Ovary (tissue), 10 donors: ENCODE measurements at places on chromosomes 2 and 18.

DNA sequence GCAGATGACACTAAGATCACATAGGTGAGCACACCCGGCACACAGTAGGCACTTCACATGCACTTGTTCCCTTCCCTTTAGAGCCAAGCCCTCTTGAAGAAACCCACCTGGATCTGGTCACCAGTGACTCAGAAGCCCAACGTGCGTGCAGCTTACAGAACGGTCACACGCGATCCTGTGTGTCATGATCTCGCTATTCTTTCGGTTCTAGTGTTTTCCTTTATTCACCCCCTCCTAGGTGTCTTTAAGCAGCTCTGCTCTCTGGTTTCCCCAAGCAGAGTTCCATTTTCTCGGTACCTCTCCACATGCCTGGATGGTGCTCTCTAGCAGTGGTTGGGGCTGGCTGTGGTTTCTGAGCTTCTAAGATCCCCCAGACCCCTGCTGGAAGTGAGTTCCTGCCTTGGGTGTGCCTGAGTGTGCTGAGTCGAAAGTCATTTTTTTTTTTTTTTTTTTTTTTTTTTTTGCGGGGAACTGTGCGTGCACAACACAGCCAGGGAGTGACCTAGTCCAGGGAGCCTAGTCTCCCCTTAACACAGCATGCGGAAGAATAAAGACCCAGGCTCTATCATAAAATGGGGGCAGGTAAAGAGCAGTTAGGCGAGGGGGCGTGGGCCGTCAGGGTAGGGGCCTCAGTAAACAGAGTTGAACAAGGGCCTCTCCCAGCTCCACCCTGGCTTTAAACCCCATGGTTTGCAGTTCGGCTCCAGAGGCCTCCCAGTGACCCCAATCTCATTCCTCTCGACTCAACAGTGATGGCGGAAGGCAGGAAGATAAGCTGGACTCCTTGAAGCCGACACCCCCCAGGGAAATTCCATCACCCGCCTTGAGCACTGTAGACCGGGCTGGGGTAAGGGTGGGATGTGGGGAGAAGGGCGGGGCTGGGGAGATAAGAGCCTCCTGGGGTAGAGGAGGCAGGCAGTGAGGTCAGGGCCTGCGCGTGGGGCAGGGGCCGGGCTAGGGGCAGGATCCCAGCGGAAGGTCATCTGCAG is 29.8 kb upstream of the DNMT3A start:
- DNase-seq = peak; percentile 15

DNA sequence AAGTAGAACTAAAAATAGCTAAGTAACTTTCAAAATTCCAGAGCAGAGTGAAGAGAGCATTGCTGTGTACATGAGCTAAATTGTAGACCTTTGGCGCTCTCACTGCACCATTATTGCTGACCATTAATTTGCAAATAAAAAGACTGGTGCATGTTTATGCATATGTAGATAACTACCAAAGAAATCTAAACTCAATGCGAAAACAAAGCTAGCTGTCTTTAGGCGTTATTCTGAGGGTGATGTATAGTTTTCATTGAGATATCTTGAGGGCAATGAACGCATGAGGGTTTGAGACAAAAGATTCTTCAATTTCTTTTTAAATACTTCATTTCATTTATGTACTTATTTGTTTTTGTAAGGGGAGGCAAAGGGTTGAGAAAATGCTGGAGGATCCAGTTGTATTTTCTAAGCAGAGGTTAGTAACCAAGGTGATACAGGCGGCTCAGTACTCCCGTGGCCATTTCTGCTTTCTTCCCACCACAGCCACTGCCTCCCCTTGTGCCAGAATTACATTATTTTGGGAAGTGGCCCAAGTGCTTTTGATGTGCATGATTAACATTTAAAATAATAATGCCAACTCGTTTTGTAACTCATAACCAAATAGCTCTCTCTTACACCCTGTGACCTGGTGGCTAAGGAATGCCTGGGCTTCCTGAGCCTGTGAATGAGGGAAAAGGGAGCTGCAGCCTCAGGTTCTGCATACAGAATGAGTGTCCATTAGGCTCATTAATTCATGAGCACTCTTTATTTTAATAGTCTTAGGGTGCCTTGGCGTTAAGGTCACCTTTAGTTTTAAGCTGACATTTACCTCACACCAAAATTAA is 797.8 kb upstream of the GYPC start:
- DNase-seq = no peak

- no peak for DNase-seq
Measured at GRCh38 chr18:67043276-67043675, 439.4 kb upstream of the CDH19 start.

DNA sequence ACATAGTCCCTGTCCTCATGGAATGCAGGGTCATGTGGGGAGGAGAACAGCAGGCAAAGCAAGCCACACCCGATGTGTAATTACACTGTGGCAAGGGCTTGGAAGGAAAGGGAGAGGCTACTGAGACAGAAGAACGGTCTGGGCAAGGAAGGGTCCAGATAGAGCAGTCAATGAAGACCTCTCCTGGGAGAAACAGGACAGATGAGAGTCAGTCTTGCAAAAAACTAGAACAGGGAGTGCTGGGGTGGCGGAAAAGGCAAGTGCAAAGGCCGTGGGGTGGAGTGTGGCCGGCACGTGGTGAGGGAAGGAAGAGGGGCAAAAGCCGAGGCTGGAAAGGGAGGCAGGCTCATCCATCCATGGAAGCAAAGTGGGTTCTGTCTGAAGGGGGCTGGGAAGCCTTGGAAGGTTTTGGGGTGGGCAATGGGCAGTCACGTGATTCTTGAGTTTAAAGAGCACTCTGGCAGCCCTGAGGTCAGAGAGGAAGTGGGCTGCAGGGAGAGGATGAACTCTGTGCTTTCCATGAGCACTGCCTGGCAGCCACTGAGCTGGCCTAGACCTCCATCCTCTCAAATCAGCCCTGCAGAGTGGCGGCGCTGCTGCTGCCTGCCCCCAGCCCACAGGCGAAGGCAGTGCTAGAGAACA is 182.2 kb downstream of the INHBB start:
- DNase-seq = no peak

GRCh38 chr2:136357007-136357380 is 239.0 kb upstream of the CXCR4 start:
- no peak for DNase-seq

GRCh38 chr2:188808947-188809355 is 165.2 kb upstream of the COL3A1 start:
- DNase-seq = no peak

GRCh38 chr18:67550872-67551520 is 34.5 kb upstream of the DSEL start:
- no peak for DNase-seq

- DNase-seq = no peak
Measured at GRCh38 chr2:234257859-234258561, 207.5 kb downstream of the SPP2 start.

- DNase-seq = no peak
Measured at GRCh38 chr2:157107877-157108276, 149.6 kb upstream of the GALNT5 start.

- DNase-seq = no peak
Measured at GRCh38 chr2:120379916-120380893, 34.3 kb downstream of the INHBB start.

- DNase-seq = no peak
Measured at GRCh38 chr2:38301969-38302702, 74.9 kb downstream of the ATL2 start.

DNA sequence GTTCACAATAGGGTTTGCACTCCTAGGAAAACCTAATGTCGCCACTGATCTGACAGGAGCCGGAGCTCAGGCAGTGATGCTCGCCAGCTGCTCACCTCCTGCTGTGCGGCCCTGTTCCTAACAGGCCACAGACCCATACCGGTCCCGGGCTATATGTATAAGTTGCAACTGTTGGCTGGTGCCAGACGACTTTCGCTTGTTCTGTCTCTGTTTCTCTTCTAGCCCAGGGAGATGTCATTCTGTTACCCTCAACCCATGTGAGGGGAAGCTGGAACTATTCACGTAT is 170.3 kb downstream of the BCL2 start:
- no peak for DNase-seq

DNA sequence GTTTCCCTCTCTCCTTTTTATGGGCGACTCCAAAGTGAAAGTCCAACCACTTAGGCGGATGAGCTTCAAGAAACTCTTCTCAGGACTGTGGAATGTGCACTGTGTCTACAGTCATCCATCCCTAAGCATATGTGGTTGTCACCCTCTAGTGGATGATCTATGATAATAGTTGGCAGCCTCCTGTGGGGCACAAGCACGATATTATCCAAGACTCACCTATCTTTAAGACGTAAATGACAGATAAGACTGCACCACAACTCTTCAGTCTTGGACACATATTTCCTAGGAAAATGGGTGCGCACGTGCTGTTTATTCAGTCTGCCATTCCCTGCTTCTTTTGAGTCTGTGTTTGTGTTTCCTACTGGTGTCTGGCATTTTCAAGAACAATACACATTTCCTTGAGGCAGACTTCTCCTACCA is 145.5 kb upstream of the CTAGE1 start:
- peak; percentile 35 for DNase-seq

DNA sequence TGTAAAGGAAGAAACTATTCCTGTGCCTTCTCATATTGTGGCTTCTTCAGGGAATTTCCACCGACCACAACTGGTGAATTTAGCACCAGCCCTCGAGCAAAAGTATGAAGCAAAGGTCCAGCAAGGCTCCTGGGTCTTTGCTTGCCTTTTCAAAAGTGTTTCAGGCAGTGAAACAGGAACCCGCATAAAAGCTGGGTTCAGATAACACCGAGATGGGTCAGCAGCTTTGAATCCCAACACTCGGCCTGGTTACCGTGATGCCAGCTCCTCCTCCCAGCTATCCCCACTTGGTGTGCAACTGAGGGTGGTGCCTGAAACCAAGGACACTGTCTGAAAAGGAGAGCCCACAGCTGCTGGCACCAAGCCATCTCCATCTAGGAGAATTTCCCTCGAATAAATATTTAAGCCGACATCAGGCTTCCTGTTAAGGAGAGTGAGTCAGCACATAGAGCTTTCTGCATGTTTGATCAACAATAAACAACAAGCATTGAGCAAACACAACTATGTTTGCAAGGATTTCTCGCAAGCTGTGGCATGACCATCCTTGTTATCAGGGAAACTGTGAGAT is 69.5 kb downstream of the ANTXR1 start:
- peak; percentile 76 for DNase-seq

DNA sequence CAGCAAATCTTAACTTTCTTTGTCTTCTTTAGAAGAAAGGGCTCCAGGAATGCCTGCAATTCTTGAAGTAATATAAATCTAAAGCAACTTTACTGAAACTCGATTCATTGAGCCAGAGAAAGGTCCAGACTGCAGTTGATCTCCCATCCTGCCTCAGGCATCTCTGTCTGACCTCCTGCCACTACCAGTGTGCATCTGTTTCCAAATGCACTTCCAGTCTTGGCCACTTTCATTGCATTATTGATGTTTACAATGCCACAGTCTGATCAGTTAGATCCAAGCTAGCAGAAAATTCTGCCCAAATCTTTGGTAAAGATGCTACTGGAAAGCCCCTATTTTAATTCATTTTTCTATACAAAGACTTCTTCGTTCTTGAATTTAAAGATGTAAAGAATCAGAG is 158.0 kb downstream of the RAPGEF4 start:
- DNase-seq = no peak

DNA sequence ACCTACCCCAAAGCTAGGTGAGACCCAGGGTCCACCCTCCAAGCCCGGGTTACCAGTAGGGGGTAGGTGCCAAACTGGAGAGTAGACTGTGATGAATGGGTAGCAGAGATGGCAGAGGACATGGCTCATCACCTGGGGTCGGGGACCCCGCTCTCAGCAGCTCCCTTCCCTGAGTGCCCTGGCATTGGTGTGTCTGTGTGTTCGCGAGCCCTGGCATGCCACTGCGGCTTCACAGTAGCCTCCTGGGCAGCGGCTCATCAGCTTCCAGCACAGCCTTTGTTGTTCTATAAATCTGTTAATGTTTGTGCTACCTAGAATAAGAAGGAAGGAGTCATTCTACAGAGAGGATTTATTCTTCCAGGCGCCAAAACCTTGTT is 62.6 kb upstream of the ALPP start:
- DNase-seq = no peak

DNA sequence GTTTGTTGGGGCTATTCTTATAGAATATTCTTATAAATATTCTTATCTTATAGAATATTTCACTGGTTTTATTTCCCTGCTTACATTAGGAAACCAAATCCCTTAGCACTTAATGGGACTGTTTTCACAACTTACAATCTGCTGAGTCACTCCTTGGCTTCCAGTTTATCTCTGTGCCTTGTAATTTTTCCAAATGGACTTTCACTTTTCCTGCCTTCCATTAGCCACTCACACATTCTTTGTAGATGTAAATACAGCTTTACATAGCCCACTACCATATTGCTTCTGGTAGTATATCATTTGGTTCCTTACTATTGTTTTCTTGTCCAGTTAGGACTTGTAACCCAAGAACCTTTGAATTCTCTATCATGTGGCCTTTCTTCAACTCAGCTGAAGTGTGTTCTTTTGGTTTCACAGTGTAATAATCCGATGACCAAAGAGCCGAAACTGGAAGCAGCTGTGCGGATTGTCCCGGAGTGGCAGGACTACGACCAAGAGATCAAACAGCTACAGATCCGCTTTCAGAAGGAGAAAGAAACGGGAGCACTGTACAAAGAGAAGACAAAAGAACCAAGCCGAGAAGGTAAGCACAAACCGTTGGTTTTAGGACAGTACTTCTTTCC is 96.1 kb downstream of the UGGT1 start:
- no peak for DNase-seq

DNA sequence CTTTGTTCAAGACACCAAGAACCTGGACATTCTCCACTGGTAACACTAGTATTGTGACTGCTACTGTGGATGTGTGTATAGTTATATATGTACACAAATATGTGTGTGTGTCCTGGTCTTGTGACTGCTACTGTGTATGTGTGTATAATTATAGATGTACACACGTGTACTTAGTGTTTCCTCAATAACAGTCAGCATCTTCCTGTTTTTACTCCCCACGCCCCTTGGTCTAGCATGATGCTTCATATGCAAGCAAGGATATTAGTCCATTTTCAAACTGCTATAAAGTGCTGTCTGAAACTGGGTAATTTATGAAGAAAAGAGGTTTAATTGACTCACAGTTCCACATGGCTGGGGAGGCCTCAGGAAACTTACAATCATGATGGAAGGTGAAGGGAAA is 802.7 kb downstream of the RNF144A start:
- DNase-seq = no peak

DNA sequence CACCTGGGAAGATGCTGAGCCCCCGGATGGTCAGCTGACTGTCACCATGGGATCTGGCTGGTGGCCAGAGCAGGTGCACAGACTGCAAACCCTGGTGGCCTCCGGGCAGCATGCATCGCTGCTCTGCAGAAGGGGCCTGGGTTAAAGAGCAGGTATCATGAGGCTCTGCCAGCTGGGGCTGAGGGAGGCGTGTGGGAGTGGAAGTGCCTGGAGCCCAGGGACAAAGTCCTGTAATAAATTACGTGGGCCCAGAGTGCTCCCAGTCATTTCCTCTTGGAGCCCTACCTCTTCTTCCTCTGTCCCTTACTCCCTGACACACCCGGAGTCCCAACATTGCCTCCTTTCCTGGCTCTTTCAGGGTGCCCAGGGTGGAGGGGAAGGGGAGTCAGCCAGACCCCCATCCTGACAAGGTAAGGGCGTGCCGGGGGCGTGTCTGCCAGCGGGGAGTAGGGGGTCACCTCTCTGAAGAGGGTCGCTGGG is at the start of gene MYO7B:
Gene MYO7B, plus strand, starts transcription at position 262 of the 480 bp plus-strand sequence. CDS start 24,040 bp downstream, outside the sequence.
- no peak for DNase-seq

- DNase-seq = no peak
Measured at GRCh38 chr2:113172721-113173541, 840 bp upstream of the PSD4 start.
